Mammary epithelial cell (primary cell): ENCODE measurements at places on chromosomes 16 and 17.
A peak's percentile ranks its signal among the peaks of the same experiment; 100 is the strongest.

DNA sequence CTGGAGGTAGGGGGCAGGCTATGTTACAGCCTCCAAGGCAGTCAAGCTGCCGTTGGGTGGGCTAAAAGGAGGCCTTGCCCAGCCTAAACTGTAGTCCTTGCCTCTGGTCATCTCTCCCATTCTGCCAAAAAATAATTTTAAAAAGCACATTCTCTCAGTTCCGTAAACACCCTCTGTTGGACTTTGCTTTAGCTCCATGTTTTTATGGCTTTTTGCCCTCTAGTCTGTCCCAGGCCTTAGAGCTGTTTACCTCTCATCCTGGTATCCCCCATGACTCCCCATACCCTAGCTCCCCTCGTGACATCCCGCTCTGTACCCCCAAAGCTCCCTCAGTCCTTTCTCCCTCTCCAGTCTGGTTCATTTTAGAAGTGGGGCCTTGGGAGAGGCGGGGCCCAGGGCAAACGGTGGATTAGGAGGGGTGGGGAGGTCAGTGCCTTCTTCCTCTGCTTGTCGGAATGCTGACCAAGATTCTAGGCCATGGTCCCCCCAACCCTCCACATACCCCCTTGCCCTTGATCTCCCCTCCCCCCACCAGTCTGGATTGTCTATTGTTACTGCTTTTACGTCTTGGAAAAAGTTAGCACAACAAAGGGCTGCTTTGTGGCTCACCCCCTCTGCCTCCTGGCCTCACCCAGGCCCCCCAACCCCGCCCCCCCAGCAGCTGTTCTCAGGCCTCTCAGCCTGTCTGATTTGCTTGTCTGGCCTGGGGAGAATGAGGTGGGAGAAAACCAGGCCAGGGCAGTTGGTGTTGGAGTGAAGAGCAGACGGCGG is 18.4 kb downstream of the GJD3 start:
- DNase-seq, result no peak

DNA sequence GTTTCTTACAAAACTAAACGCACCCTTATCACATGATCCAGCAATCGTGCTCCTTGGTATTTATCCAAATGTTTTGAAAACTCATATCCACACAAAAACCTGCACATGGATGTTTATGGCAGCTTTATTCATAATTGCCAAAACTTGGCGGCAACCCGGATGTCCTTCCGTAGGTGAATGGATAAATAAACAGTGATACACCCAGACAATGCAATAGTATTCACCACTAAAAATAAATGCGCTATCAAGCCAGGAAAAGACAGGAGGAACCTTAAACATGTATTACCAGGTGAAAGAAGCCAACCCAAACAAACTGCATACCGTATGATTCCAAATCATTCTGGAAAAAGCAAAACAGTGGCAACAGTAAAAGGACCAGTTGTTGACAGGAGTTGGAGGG is 10.0 kb downstream of the SPATA32 start:
- no peak for DNase-seq

DNA sequence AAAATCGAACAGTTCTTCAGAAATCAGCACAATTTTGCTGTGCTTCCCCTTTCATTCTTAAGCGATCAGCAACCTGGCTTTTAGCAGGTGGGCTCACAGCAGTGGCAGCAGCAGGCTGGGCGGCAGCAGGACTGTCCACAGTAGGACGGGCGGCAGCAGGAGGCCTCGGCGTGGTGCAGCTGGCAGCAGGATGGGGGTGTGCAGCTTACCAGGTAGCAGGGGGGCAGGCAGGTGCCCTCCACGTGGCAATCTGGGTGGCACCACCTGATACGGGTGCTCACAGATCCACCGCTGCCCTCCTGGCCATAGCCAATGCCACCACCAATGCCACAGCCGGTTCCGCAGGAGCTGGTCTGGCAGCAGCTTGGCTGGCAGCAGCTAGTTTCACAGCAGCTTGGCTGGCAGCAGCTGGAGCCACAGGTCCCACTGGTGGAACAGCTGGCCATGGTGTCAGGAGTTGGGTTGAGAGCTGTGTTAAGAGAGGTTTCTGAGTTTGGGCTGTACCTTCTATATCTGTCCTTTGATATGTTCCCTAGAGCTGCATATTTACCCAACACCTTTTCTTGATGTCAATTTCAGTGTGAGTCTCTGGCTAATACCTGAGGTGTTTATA is at the start of gene KRTAP1-4:
Gene KRTAP1-4 (minus strand): TSS at position 563 of the 613 bp plus-strand sequence. CDS start 117 bp downstream, at position 446.
- DNase-seq, result no peak

DNA sequence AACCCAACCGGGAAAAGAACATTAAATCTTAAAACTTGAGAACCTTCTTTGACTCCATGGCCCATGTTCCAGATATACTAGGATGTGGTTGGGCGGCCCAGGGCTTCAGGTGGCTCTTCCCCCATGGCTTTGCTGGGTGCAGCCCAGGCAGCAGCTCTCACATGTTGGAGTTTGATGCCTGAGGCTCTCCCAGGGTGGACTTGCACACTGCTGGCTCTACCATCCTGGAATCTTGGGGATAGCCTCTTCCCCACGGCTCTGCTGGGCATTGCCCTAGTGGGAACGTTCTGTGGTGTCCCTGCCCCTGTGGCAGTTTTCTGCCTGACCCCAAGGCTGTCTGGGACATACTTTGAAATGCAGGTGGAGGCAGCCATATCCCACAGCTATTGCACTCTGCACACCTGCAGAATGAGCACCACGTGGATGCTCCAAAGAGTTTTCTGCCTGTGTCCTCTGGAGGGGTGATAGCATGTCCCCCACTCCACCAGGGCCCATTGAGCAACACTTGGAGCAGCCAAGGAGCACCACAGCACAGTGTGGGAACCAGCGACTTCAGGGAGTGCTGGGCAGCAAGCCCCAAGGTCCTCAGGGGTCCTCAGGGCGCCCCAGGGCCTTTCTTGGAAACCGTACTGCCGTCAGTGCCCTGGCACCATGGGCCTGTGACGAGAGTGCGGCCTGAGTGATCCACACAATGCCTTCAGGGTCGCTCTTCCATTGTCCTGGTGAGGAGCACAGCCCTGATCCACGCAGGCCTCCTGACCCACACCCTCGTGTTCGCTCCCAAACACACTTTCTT is 70.8 kb downstream of the GOSR1 start:
- no peak for DNase-seq

DNA sequence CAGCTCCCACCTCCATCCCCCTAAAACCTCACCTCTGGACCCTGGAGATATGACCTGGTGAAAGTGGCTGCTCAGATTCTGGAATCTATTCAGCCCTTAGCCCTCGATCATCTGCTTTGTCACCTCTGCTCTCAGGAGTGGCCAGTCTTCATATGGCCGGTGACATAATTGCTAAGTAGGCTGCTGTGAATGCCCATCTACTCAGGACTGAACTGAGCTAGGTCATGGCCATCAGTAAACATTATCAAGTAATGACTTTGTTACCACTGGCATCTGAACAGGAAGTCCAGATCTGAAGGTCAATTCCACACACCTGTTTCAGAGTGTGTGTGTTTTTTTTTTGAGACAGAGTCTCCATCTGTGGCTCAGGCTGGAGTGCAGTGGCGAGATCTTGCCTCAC is 78.6 kb downstream of the CDK5R1 start:
- DNase-seq, result no peak

GRCh38 chr16:50681021-50681885 is at the start of gene SNX20:
Gene SNX20, minus strand, starts transcription at chr16:50681312. Its CDS starts 3,786 bp downstream, at chr16:50677526.
- DNase-seq, result no peak

DNA sequence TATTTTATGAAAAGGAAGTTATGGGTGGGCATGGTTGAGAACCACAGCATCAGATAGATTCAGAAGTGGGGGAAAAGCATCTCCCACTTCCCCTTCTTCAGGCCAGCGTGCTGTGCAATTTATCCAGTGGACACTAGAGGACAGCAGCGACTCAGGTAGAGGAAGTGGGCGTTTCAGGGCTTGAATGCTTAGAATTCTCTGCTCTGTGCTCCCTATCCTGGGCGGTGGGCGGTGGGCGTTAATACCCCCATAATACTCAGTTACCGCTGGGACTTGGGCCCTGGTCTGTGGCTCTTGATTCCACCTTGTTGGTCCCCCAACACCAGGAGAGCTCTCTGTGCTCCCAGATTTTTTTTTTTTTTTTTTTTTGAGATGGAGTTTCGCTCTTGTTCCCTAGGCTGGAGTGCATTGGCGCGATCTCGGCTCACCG is 3.7 kb upstream of the LYZL6 start:
- peak; percentile 31 for DNase-seq

DNA sequence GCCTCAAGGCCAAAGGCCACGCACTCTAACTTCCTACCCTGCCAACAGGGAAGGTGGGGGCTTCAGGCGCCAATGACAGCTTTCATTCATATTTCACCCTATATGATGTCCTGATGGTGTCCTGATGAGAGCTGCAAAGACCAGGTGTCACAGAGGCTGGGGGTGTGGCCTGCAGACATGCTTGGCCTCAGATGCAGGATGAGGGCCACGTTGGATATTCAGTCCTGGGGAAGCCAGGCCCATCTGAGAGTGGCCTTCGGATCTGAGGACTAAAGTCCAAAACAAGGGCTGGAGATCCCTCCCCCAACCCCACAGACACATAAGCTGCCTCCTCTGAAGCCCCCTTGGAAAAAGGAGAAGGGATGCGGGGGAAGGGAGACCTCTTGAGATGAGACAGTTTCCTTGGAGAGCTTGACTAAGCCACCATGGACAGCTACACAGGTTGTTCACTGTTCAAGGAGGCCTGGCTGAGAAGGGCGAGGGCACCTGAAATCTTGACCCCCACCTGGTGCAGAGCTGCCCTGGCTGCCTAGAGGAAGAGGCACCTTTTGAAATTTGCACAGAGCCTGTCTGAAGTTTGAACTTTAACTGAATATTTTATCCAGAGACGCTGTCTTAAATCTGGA is 24.3 kb upstream of the GSG1L start:
- no peak for DNase-seq

DNA sequence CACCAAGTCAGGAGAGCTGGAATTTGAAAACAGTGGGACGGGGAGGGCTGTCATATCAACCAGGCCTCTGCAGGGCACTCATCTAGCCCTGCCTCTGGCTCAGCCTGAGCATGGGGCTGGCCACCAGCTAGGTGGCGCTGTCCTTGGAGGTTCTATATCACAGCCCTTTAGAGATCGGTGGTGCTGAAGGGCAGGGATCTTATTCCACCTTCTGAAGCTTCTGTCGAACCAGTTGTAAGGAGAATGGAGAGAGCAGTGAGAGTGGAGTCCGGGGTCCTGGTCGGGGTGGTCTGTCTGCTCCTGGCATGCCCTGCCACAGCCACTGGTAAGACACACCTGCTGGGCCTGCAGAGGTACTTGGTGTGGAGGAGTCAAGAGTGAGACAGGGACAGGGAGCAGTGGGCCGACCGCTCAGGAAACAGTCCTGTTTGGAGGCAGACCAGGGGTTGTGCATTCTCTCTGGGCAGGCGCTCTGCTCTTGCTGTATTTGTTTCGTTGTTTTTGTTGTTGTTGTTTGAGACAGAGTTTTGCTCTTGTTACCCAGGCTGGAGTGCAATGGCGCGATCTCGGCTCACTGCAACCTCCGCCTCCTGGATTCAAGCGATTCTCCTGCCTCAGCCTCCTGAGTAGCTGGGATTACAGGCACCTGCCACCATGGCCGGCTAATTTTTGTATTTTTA is at the start of gene CES3:
Gene CES3 (plus strand): TSS at position 202 of the 680 bp plus-strand sequence. CDS start 42 bp downstream, at position 244.
- DNase-seq, result peak; percentile 41

- DNase-seq, result no peak
Observed at GRCh38 chr17:60167065-60167741, 17.4 kb downstream of the CA4 start.

GRCh38 chr17:2795441-2796163 is 636 bp upstream of the RAP1GAP2 start:
- DNase-seq, result no peak

DNA sequence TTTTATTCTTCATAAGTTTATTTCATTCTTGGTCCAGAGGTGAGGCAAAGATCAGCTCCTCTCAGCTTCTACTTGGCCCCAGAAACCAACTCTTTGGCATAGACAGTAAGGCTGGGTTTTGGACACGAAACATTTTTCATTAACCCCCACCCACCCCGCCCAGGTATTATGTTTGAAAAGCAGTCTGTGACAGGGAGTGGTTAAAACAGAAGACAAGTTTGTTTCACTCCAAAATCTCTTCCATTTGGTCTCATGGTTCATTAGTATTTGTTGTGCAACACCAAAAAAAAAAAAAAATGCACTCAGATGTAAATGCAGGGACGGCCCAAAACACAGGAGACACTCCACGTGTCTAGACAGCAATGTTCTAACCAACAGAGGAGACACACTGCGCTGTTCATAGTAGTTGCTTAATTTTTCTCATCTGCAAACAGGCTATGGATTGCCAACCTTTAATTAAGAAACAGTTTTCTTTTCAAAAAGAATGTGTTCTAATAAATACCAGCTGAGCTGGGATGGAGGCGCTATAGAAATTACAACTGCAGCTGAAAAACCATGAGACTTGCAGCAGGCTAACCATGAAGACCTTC is 39.8 kb upstream of the MMP2 start:
- peak; percentile 65 for DNase-seq

DNA sequence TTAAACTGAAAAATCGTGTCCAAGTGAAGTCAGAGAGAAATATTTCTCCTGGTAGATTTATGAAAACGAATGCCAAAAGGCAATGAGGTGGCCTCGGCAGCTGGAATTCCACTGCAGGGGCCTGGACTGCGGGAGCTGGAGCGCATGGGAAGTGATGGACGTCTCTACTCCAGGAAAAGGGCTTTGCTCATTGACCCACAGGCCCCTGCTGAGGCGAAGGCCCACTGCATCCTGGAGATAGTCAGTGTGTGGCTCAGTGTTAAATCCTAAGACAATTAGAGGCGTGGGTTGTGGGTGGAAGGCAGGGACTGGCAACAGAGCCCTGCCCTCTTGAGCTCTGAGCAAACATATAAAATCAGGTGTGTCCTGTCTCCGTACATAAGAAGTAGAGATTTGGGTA is 191.4 kb downstream of the SLC39A11 start:
- DNase-seq, result no peak

- no peak for DNase-seq
Observed at GRCh38 chr17:58528443-58528842, 14.0 kb upstream of the MTMR4 start.

GRCh38 chr16:19415461-19415860 is 2.2 kb upstream of the TMC5 start:
- no peak for DNase-seq

GRCh38 chr16:85338638-85338982 is 226.3 kb upstream of the CIBAR2 start:
- DNase-seq, result no peak

DNA sequence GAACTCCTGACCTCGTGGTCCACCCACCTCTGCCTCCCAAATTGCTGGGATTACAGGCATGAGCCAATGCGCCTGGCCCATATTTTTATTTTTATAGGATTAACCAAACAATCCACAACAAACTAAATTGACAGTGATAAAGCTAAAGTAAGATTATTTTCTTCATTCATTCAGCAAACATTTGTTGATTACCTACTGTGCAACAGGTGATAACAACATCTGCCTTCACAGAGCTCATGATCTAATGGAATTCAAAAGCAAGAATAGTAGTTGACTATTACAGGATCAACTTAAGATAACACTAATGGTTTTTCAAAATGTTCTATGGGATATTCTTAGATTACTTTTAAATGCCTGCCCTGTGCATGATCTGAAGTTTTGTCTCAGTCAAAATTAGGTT is 37.8 kb downstream of the NQO1 start:
- DNase-seq, result no peak

GRCh38 chr16:59373632-59374031 is 639.5 kb upstream of the GOT2 start:
- no peak for DNase-seq
